A172 (cell line): ENCODE measurements at places on chromosomes 4 and X.

DNA sequence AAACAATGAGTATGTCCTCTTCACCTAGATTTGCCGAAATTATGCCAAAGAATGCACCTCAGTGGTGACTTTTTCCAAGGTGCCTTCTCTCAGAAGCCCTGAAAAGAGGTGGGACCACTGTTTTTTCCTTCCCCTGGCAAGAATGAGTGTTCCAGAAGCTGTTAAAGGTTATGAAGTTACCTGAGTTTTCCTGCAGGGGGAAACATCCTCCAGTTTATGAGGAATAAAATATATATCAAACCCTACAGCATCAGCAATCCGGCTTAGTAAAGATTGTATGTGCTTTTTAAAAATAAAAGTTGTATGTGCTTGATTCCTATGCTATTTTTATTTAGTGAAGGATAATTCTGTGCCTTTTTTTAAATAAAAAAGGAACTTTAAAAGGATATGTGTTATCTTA lies 73.3 kb downstream of the RBM46 start:
- DNase-seq: peak; percentile 4

GRCh38 chrX:54529552-54530356 lies at the start of gene GNL3L:
Gene GNL3L, plus strand, starts transcription at chrX:54530219. Its CDS starts 2,348 bp downstream, at chrX:54532567.
- DNase-seq: peak; percentile 82

GRCh38 chrX:13110433-13111324 lies 66.3 kb upstream of the FAM9C start:
- DNase-seq: peak; percentile 96

GRCh38 chrX:81202456-81202819 lies 536 bp downstream of the SH3BGRL start:
- DNase-seq: no peak

DNA sequence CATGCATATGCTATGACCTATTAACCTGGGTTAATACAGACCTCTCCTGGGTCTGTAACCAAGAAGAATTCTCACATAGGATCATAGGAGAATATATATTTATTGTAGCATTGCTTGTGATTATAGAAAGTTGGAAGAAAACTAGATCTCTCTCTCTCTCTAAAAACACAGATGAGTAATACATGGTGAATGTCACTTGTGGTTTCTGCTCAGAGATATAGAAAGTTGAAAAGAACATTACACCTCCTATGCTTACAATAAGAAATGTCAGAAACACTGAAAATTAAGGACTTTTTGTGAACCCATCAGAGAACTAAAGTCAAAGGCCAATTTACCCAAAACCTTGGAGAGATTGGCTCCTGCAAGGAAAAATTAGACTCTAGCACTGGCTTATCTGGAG lies 1389.5 kb downstream of the FAM133A start:
- DNase-seq: peak; percentile 9

GRCh38 chr4:15444879-15445547 lies 17.2 kb downstream of the C1QTNF7 start:
- DNase-seq: no peak

DNA sequence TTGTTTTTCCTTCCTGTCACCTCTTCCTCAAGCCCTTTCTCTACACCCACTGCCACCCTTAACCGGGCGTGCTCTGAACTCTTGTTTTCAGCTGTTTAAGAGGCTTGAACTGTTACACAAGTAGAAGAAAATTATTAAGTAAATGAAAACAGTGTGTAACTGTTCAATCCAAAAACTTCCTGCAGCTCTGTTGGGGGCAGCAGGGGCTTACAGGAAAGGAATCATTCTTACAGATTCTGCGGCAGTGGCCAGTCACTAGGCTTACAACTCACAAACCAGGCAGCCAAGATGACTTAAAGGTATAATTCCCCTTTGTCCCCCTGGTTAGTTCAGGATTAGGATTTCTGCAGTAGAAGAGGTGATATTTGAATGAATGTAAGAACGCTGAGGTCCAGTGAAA lies 70.2 kb upstream of the ETNPPL start:
- no peak for DNase-seq

DNA sequence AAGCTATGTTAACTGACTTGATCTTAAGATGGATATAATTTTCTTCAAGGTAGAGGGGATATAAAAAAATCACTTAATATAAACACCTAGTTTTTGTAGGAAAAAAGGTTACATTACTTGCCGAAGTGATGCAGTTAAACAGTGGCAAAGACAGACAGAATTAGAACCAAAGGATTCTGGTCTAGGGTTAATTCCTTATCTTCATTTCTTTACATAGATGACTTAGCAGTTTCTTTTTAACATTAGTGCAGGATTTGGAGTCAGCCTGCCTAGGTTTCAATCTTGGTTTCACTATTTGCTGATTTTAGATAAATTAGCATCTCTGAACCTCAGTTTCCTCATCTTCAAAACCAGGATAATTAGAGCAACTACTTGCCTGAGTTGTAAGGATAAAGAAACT lies 14.3 kb downstream of the ZAR1 start:
- DNase-seq: no peak
